ENCODE measurements at places on chromosomes 12 and 14.

- DNase-seq, result no peak
- no peaks in the 10 kb centered on the region for H3K4me1 ChIP-seq
- H3K4me3 ChIP-seq, result no peak overlapping the region
- no peaks in the 10 kb centered on the region for H3K27me3 ChIP-seq
These were observed 1.5 kb upstream of the RASAL1 start for GRCh38 chr12:113136990-113137511.

- no peaks in the 10 kb centered on the region for H3K27me3 ChIP-seq
- H3K27ac ChIP-seq, result no peak overlapping the region
- DNase-seq, result no peak
- H3K4me3 ChIP-seq, result no peak overlapping the region
- no peaks in the 10 kb centered on the region for H3K4me1 ChIP-seq
- H3K36me3 ChIP-seq, result no peaks in the 10 kb centered on the region
These were observed 1109.8 kb downstream of the TMTC2 start for GRCh38 chr12:83796531-83796930.

- H3K4me3 ChIP-seq, result no peak overlapping the region
- H3K27ac ChIP-seq, result peak overlapping the region; percentile 69
- DNase-seq, result no peak
- H3K27me3 ChIP-seq, result no peaks in the 10 kb centered on the region
- peaks cover 5% of the 10 kb centered on the region for H3K36me3 ChIP-seq
These were observed 34.8 kb downstream of the DEGS2 start for GRCh38 chr14:100124551-100125088.

GRCh38 chr12:25397001-25397400 is 146.3 kb upstream of the KRAS start:
- H3K4me1 ChIP-seq, result no peaks in the 10 kb centered on the region
- H3K27ac ChIP-seq, result no peak overlapping the region
- no peak for DNase-seq

GRCh38 chr14:79354336-79354735 is 857.0 kb downstream of the DIO2 start:
- no peaks in the 10 kb centered on the region for H3K4me1 ChIP-seq
- no peaks in the 10 kb centered on the region for H3K36me3 ChIP-seq
- no peaks in the 10 kb centered on the region for H3K27me3 ChIP-seq
- H3K4me3 ChIP-seq, result no peak overlapping the region
- H3K27ac ChIP-seq, result no peak overlapping the region

GRCh38 chr12:54258201-54258681 is 21.7 kb downstream of the CBX5 start:
- no peaks in the 10 kb centered on the region for H3K27me3 ChIP-seq
- no peak overlapping the region for H3K4me3 ChIP-seq
- H3K4me1 ChIP-seq, result peaks cover 9% of the 10 kb centered on the region
- H3K36me3 ChIP-seq, result peaks cover 5% of the 10 kb centered on the region

DNA sequence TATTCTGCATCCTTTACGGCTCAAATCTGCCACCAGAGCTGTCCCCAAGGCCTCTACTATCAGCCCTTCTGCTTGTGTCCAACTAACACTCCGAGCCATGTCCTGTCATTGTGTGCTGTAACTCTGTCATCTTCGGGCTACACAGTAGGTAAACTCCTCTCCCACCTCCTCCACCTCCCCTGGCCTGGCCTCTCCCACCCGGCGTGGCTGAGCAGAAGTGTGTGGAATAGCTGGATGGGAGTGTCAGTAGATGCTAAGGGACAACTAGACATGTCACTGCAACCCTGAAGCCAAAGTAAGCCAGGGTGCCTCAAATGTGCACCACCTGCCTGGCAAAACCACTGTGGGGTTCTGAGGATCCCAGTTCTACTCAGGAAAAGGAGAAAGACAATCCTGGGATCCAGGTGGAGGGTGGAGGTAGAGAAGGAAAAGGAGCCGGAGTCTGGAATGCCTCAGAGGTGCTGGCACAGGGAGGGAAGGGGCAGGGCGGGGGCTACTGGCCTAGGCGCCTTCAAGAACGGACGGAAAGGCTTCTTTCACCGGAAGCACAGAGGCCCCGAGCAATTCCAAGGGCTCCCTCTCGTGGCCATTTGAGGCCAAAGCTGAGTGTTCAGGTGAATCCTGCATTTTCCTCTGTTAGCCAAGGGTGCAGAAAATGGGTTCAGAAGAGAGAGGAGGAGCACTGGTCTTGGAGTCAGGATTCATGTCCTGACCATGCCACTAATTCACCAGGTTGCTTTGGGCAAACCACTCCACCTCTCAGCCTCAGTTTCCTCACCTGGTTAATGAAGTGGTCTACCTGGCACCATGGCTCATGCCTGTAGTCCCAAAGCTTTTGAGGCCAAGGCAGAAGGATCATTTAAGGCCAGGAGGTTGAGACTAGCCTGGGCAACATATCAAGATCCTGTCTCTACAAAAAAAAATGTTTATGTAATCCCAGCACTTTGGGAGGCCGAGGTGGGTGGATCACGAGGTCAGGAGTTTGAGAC is 20.5 kb upstream of the FAM181A start:
- no peaks in the 10 kb centered on the region for H3K4me1 ChIP-seq

DNA sequence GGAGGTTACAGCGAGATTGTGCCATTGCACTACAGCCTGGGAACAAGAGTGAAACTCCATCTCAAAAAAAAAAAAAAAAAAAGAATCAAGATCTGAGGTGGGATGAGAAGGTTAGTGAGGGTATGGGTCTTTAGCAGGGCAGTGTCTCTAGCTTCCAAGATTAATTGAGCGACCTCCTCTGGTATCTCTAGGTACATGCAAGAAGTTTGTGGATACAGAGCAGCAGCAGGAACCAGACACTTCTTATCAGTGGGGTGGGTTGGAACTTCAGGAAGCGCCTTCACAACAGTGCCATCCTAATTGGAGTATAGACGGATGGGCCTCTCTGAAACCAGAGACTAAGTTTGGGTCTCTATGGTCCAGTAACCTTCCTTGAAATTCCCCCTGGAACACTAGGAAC is 51.9 kb upstream of the CISTR start:
- H3K4me1 ChIP-seq, result no peaks in the 10 kb centered on the region
- H3K36me3 ChIP-seq, result no peaks in the 10 kb centered on the region
- peaks cover 72% of the 10 kb centered on the region for H3K27me3 ChIP-seq

DNA sequence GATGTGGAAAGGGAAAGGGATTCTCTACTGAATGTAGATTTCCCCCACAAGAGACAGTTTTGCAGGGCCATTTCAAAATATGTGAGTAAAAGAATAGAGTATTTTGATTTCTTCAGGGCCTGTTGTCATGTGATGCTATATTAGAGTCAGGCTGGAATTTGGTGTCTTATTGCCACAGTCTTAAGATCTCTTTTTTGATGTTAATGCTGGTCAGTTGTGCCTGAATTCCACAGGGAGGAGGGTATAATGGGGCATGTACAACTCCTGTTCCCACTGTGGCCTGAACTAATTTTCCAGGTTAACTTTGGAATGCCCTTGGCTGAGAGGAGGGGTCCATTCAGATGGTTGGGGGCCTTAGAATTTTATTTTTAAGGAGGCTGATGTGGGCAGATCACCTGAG is 111.0 kb upstream of the MAX start:
- peaks cover 29% of the 10 kb centered on the region for H3K4me1 ChIP-seq
- H3K27ac ChIP-seq, result no peak overlapping the region
- H3K4me3 ChIP-seq, result no peak overlapping the region
- no peaks in the 10 kb centered on the region for H3K36me3 ChIP-seq
- H3K27me3 ChIP-seq, result no peaks in the 10 kb centered on the region
